ENCODE measurements at places on chromosomes 5 and 9.

DNA sequence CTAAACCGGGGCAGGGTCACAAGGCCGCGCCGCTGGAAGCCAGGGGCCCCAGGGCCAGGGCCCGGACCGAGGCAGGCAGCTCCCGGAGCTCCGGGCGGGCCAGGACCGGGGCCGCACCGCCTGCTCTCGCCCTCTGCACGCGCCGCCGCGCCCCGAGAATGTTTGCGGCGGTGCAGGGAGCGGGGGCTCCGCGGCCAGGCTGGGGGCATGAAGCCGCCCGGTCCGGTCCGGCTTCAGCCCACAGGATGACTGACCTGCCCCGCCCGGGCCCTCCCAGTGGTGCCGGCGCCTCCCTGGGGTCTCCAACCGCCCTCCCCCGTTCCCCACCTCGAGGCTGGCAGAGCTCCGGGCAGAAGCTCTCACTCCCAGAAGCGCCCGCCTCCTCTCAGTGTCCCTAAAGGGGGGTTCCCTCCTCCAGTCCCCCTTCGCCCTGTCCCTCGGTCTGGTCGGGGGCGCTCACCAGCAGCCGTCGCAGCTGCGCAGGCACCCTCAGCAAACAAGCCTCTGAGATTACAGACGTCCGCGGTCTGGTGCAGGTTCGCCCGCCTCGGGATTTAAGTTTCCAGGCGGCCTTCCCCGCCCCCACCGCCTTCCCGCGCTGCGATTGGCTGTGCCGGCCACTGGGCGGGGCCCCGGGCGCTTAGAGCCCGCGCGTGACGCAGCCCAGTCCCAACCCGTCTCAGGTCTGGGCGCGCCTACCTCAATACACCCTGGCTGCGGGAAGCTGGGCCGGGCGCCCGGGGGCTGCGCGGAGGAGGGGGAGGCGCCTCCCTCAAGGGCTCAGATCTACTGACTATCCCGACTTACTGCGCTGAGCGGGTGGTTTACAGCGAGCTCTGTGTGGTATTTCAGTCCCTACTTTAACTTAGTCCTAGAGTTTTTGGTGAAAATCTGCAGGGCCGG lies at the start of gene CTSV:
Gene CTSV, minus strand, starts transcription at position 532 of the 903 bp plus-strand sequence. CDS start 1,099 bp downstream, outside the sequence.
- peak; percentile 67 for DNase-seq

GRCh38 chr5:122144236-122144635 lies 14.9 kb downstream of the ZNF474 start:
- no peak for DNase-seq

GRCh38 chr9:37324261-37324683 lies 98.2 kb upstream of the GRHPR start:
- no peak for DNase-seq

DNA sequence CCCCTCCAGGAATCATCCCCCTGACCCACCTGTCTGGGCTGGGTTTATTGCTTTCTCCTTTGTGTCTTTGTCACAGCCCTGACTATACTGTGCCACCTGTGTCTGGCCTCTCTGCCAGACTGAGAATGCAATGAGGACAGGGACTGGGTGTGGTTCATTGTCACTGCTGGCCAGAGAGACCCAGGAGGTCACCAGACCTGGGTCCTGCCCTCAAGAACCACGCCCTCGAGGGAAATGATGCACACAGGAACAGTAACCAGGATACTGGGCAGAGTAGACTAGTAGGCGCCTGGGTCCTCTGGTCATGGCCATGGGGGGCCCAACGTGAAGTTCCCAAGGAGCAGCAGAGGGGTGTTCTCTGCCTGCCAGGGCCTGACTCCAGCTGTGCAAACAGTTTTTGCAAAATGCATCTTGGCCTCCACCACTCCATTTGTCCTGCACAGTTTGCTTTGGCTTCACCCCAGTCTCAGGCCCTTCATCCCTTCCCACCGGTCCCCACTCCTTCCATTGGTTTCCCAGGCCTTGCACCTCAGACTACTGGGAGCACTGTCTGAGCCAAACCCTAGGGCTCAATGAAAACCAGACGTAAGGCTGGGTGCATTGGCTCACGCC lies 17.8 kb downstream of the RGS3 start:
- no peak for DNase-seq

- DNase-seq, result no peak
Observed at GRCh38 chr9:126217250-126217653, 109.4 kb upstream of the MVB12B start.

GRCh38 chr5:144711172-144711571 lies 540.5 kb downstream of the KCTD16 start:
- no peak for DNase-seq

DNA sequence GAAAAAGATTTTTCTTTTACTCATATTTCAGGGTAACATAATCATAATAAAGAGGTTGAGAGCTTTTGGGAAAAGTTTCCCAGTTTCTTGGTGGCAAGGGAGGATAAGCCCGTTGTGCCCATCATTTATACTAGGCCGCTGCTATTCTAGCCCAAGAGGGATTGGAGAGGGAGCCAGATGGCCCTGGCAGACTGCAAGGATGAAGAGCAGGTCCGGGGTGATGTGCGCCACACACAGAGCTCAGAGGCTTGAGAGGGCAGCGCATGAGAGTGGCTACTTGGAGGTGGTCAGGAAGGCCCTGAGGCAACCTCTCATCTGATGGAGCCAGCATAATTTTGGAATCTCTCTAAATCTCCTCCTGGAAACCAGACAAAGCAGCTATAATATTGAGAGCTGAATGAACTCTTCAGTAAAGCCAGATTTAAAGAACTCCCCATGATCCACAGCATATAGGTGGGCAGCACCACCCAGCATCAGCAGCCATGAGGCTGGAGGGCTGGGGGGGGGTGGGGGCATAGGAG lies 110.1 kb downstream of the MED27 start:
- no peak for DNase-seq

DNA sequence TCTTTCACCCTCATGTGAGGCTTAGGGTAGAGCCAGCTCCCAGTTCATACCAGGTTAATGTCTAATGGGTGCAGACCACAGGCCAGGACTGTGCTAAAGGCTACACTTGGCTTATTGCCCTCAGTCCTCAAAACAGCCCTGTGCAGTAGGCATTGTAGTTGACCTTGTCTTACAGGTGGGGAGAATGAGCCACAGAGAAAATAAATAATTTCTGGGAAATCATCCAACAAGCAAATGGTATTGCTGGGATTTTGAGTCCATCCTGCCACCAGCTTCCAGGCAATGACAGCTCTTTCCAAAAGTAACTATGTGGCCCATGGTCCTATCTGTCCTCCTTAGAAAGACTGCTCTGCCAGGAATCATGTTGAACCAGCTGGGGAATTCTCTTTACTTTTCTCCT lies 450.0 kb downstream of the GADD45G start:
- no peak for DNase-seq

DNA sequence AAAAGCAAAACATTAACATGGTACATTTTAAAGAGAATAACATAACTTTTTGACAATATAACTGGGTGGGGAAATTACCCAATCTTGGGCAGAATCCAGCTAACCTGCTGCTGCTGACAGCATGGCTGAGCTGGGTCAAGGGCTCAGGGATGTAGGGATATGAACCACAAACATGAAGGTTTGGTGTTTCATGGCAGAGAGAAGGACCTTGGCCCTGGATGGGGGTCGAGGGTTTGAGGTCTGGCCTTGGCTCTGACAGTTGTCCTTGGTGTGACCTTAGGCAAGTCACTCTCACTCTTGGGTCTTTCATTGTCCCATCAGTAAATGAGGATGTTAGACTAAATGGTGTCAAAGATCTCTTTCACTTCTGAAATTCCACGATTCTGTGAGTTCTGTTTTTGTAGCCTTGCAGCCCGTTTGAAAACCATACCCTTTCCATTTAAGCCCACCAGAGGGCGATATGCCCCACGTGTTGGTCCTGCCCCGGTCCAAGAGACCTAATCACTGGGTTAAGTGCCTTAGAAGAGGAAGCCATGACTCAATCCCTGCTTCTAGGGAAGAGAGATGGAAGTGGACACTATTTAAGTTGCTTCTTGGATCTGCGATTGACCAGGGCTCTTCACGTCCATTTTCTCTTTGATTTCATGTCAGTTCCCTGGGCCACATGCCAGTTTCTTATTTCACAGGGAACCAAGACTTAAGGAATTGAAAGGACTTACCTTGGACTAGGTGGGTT lies 56.8 kb upstream of the TEX48 start:
- peak; percentile 32 for DNase-seq

- no peak for DNase-seq
Observed at GRCh38 chr9:116081435-116082115, 72.0 kb upstream of the PAPPA start.

DNA sequence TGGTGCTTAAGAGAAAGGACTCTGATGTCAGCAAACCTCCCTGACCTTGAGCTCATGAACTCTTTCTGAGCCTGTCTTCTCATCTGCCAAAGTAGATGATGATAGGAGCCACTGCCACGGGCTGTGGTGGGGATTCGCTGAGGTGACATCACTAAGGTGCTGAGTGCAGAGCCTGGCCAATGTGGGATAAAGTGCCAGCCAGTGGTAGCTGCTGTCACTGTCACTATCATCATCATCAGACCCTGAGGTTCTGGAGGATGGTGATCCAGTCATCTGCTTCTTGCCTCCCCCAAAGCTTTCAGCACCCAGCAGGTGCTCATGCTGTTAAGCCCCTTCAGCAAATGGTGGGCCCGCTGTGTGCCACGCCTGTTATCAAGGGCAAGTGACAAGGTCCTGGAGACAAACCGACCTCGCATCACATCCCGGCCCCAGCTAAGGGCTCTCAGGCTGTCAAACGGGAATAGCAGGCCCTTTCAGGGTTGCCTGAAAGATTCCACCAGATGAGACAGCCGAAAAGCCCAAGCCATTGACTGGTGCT lies 6.4 kb downstream of the FPGS start:
- DNase-seq, result no peak

GRCh38 chr5:143159031-143159430 lies 244.5 kb downstream of the NR3C1 start:
- DNase-seq, result no peak

DNA sequence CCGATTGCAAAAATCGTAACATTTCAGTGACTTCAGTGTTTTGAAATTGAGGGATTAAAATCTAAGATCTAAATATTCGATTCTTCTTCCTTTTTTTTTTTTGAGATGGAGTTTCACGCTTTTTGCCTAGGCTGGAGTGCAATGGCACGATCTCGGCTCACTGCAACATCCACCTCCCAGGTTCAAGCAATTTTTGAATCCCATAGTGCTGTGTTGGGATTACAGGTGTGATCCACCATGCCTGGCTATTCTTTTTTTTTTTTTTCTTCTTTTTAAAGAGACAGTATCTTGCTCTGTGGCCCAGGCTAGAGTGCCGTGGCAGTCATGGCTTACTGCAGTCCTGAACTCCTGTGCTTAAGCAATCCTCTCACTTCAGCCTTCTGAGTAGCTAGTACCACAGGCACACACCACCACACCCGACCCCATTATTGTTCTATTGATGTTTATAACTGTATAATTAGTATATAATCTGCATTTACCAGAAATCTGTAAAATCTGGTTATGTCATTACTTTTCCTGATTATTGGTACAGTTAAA lies 42.7 kb downstream of the NSD1 start:
- no peak for DNase-seq

DNA sequence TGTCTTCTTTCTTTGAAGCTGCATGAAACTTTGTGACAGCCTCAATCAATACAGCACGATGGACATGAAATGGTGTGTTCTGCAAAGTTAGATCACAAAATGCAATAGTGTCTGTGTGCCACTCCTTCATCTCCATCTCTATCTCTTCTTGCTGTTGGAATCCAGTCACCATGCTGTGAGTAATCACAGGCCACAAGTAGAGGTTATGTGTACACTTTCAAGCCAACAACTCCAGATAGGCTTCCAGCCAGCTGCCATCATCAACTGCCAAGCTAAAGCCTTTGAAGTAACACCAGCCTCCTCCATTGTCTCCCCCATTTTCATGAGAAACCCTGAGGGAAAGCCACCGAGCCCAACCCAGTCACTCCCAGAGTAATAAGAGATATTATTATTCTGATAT lies 360.6 kb downstream of the PTPRD start:
- no peak for DNase-seq
